ENCODE measurements at places on chromosomes 7 and 10.

GRCh38 chr10:4635388-4635787 is 190.6 kb upstream of the AKR1E2 start:
- DNase-seq = no peak

- peak; percentile 19 for DNase-seq
Observed at GRCh38 chr7:28573059-28573553, 160.8 kb downstream of the CREB5 start.

GRCh38 chr10:15741581-15741980 is 21.9 kb upstream of the ITGA8 start:
- DNase-seq = no peak

- no peak for DNase-seq
Observed at GRCh38 chr10:88826388-88826787, 23.9 kb downstream of the LIPM start.

- no peak for DNase-seq
Observed at GRCh38 chr7:129569326-129569725, 42.2 kb upstream of the NRF1 start.

Data from Jurkat, Clone E6-1 (cell line).